ENCODE measurements at places on chromosomes 5 and 9.

DNA sequence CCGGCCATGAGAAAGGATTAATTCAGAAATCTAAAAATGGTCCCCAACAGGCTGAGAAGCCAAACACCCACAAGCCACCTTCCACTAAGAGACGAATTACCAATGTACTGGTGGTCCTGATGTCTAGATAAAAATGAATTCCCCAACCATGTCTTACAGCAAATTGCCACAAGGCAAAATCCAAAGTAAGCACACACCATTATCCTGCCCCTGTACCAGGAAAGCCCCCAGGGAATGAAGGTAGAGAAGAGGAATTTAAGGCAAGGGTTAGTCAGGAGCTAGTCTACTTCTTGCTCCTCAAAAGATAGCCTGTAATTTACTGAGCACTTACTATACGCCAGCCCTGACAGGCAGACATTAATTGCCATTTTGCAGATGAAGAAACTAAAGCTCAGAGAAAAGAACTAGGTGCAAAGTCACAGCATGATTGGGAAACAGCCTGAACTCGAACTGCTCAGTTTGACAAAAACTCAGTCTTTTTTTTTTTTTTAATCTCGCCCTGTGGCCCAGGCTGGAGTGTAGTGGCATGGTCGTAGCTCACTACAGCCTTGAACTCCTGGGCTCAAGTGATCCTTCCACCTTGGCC is 64.3 kb downstream of the RAPGEF1 start:
- DNase-seq: no peak

GRCh38 chr9:131554843-131555351 is 9.6 kb downstream of the PRRT1B start:
- no peak for DNase-seq

DNA sequence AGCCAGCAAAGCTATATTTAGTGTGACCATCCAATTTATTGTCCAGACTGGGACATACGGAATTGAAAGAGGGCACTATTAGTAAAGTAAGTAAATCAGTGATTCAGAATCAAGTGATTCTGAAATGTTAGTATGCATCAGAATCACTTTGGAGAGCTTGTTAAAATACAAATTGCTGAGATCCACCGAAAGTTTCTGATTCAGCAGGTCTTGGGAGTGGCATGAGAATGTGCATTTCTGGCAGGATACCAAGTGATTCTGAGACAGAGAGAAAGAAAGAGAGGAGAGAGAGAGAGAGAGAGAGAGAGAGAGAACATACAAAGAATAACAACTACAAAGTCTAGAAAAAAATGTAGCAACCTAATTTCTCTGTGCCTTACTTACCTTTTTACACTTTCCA is 65.4 kb upstream of the ASTN2 start:
- no peak for DNase-seq

GRCh38 chr5:64074533-64074932 is 91.1 kb upstream of the RNF180 start:
- no peak for DNase-seq

GRCh38 chr5:111585291-111585690 is 73.0 kb upstream of the STARD4 start:
- no peak for DNase-seq

- DNase-seq: no peak
Measured at GRCh38 chr5:68838157-68838718, 255.6 kb upstream of the SLC30A5 start.

DNA sequence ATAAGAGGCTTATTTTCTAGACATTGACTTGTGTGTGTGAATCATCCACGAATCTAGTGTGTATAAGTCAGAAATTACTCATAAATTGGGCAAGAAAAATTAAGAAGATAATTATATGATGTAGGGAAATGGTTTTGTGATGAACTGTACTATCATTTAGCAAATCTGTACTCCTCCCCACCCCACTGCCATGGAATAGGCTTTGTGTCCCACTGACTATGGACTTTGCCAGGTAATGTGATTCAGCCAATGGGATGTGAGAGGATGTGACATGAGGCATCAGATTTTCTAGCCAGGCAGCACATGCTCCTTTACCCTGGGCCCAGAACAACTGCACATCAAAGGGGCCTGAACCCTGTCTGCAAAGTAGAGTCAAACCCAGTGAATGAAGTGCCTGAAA is 406.6 kb downstream of the CTNND2 start:
- DNase-seq: no peak

GRCh38 chr5:138696501-138696900 is 56.7 kb upstream of the CTNNA1 start:
- no peak for DNase-seq

DNA sequence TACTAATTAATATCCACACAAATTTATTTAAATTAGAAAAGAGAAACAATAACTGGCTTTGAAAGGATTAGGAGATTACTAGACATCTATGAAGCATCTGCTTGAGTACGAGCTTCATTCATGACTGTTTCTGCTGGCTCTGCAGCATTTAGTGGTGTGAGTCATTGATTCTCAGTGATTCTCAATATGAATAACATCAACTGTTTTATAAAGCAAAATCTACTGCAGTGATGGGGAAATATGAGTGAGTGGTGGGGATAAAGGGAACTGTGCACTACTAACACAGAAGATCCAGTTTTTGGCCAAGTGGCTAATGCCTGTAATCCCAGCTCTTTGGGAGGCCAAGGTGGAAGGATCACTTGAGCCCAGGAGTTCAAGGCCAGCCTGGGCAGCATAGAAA is 8.4 kb downstream of the FNBP1 start:
- no peak for DNase-seq

DNA sequence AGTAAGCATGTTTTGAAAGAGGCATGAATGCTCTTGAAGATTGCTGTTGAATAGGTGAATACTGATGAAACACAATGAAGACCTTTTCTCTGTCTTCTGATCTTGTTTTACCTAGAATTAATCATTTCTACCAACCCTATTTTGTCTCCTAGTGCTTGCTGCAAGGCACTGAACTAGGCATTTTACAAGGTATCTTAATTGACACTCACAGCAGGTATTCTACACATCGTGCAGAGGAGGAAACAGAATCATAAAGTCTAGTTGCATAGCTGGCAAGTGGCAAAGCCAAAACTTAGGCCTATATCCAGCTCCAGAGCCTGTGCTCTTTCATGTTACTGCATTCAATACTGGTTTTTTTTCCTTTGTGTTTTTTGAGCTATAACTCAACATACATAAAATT is 50.7 kb downstream of the CTNNA1 start:
- DNase-seq: no peak

DNA sequence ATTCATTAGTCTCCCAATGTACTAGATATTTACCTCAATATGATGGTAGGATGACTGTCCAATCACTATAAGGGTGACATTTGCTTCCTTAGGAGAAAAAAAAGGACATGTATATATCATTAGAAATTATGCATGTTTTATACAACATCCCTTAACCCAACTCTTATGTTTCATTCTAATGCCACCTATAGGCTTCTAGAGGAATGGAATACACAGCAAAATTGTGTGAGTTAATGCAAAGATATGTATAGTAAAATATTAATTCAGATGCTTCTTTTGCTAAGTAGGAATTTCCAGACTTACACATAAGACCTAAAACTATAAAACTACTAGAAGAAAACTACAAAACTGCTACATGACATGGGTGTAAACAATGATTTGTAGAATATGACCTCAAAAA is 3.5 kb downstream of the PRXL2C start:
- no peak for DNase-seq

GRCh38 chr5:149246906-149247305 is 24.8 kb upstream of the AFAP1L1 start:
- no peak for DNase-seq

DNA sequence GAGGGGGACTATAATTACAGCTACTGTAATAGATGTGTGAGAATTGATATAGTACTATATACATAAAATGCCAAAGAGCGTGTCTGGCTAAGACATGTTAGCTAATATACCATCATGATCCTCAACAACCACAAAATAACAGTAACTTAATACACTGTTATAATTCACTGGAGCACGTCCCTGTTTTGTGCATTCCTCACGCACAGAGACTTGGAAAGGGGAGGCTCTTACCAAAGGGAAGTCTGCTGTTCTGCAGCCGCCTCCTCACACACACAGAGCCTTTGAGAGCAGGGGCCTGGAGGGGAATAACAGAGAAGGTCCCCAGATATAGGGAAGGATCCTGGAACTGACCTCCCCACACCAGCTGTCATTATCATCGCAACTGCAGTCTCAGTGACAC is 97.3 kb downstream of the ANKRD18A start:
- no peak for DNase-seq

- no peak for DNase-seq
Measured at GRCh38 chr9:112861155-112861554, 29.5 kb downstream of the SLC46A2 start.

- DNase-seq: no peak
Measured at GRCh38 chr9:114122136-114123027, 23.3 kb upstream of the KIF12 start.

- no peak for DNase-seq
Measured at GRCh38 chr5:159982421-159983173, 26.3 kb upstream of the TTC1 start.

- DNase-seq: no peak
Measured at GRCh38 chr5:138662599-138662998, 87.4 kb upstream of the HSPA9 start.

DNA sequence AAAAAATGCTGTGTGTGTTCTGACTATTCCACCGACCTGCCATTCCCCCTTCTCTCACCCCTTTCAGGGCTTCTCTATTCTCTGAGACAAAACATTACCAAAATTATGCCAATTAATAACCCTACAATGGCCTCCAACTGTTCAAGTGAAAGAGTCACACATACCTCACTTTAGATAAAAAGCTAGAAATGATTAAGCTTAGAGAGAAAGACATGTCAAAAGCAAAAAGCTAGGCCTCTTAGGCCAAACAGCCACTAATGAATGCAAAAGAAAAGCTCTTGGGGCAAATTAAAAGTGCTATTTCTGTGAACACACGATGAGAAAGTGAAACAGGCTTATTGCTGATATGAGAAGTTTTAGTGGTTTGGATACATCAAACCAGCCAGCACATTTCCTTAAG is 279.6 kb upstream of the GRAMD2B start:
- DNase-seq: no peak

DNA sequence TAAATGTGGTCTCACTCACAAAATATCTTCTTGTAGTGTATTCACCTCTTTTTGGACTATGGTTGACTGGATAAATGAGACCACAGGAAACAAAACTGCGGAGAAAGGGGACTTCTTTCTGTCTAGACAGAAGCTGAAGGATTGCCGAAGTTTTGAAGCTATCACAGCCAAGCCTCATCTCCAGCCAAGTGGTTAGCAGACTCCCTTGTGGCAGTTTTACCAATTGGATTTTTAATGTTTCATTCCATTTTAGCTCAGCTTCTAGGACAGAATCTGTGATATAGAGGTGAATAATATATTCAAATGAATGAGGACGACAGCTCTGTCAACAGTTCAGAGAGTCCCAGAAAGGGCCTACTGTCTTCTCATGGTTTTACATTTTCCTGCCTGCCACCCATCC is 215.7 kb upstream of the ZNF608 start:
- DNase-seq: no peak

GRCh38 chr5:52784737-52785136 is 3.0 kb upstream of the ITGA1 start:
- DNase-seq: no peak

DNA sequence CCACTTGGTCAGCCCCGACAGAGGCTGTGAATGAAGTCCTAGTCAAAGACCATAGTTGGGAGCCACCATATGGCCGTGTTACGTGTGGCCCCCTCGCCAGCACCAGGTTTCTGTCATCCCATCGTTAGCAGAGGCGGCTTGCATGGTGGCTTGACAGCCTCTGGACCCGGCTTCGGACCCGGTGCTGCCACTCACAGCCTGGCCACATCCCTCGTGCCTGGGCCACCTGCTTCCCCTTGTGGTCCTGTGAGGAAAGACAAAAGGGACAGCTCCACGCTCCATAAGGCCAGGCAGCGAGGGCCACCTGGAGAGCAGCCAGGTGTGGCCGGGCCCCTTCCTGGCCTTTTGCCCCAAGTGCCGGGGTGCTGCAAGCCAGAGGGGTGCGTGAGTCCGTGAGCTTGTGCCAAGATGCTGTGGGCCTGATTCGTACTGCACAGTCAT is 6.2 kb downstream of the NKD2 start:
- DNase-seq: no peak

GRCh38 chr5:174991847-174992246 is 267.5 kb downstream of the MSX2 start:
- no peak for DNase-seq

- no peak for DNase-seq
Measured at GRCh38 chr5:94715768-94716167, 97.3 kb downstream of the SLF1 start.

DNA sequence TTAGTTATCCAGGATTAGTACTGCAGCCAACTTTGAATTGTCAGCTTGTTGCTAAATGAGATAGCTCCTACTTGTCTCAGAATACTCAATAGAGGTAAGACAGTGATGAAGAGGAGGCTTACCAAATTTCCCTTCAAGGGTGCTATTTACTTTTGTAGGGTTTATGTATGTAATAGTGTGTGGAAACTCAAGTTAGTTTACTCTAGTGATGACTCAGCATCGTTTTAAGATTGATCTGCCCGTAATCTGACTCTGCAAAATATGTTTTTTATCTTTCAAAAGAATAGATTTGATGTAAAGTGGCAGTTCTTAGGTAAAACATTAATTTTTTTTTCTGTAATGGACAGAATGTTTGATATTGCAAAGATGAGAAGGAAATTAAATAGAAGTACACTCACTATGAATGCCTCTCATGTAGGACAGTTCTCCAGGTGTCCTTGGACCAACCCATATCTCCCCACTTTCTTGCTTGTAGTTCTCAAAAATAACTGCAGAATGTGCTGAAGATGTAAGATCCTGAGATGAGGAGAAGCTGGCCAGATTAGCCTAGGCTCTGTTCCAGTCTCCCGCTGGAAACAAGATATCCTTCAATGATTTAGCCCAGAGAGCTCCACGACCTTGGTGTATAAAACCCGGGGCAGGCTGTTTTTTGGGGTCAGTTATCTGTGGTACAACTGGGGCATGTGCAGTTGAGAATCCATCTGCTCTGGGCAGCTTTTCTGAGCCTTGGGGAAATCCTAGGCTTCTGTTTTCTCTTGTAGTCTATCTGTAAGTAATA is 24.4 kb upstream of the MROH2B start:
- DNase-seq: no peak

DNA sequence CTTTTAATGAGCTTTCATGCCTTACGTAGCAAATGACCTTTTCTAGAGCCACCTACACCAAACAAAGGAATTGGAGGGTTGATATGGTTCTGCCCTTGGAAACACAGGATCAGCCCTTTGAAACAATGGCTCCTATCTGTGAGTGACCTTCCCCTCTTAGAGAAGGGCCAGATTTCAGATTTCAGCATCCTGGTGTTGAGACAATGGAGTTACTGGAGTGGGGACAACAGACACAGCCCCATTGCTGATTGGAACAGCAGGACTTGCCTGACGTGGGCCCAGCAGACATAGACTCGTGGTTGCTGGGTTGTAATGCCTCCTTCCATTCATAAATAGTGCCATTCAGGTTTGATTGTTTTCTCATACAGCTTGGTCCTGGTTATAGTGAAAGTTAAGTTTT is 96.0 kb downstream of the GALNT10 start:
- no peak for DNase-seq

DNA sequence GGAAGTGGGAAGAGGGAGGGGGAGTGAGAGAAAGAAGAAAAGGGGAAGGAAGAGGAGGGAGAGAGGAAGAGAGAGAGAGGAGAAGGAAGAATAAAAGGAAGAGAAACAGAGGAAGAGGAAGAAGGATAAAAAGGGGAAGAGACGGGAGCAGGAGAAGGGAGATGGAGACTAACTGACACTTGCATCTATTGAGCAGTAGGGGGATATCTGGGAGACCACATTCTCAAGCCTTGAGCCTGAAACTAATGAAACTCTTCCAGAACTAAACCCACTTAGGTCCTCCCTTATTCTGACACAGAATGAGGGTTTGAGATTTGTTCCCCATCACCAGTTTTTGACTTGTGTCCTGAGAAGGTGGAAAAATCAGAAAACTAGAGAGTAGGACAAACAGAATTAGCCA is 533.3 kb downstream of the CDH12 start:
- DNase-seq: no peak

Measured in cerebellar nuclear complex (tissue), 1 donor.